ENCODE measurements at places on chromosomes 1 and 21.
A peak's percentile ranks its signal among the peaks of the same experiment; 100 is the strongest.

- DNase-seq: no peak
Measured at GRCh38 chr1:102952400-102952799, 155.9 kb downstream of the COL11A1 start.

- no peak for DNase-seq
Measured at GRCh38 chr1:32816676-32817158, 441 bp downstream of the YARS1 start.

DNA sequence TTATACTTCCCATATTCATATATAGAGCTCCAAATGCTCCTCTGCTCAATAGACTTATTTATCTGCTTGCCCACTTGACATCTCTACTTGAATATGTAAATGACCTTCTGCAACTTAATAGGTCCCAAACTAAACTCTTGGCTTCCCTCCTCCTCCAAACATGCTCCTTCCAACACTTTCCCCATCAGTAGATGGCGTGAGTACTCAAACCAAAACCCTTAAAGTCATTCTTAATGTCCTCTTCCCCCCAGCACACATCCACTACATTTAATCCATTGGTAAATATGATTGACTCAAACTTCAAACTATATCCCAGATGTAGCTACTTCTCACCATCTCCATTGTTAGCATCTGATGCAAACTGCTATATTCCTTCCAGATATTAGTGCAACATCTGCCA is 48.5 kb upstream of the PBX1 start:
- DNase-seq: no peak

- DNase-seq: no peak
Measured at GRCh38 chr1:230861970-230862595, 6.2 kb downstream of the C1orf198 start.

GRCh38 chr1:200909757-200910239 is 15.1 kb downstream of the INAVA start:
- DNase-seq: no peak

- DNase-seq: no peak
Measured at GRCh38 chr21:44723177-44724131, 12.1 kb upstream of the TSPEAR start.

DNA sequence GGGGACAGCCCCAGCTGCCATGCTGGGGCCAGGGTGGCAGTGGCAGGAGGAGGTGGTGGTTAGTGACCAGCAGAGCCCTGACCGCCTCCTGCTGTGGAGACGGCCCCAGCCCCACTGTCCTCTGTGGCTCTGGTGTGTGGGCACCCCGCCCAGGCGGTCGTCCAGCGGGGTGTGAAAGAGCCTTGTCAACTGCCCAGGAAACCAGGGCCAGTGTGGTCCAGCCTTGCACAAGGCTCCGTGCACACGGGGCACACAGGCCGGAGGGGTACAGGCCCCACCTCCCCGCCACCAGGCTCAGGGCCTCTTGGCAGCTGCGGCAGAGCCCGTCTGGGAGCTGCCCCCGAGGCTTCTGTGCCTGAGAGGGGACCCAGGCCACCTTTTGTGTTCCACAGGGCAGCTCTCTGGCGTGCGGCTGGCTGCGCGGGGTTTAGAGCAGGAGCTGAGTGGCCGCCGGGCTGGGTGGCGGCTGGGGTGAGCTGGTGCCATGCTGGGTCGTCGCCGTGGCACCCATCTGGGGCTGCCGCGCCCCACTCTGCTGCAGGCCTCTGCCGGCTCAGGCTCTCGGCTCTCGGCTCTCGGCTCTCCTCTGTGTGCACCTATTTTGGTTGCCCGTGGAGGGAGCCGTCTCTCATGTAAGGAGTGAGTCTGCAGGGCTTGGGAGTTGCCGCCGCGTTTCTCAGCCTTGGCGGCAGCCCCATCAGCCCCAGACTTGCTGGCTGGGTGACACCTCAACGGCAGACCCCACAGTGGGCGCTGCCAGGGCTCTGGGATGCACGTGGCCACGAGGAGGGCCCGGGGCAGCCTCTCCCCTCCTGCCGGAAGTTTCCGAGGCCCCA is 36.1 kb downstream of the SLX9 start:
- no peak for DNase-seq

- no peak for DNase-seq
Measured at GRCh38 chr1:77858725-77859124, 29.7 kb upstream of the NEXN start.

GRCh38 chr1:167936068-167936929 is at the start of gene DCAF6:
Gene DCAF6 (plus strand): TSS chr1:167936683. CDS start chr1:167936912, 229 bp downstream.
- peak; percentile 87 for DNase-seq

GRCh38 chr1:93061895-93062792 is 16.9 kb upstream of the MTF2 start:
- peak; percentile 35 for DNase-seq

GRCh38 chr1:32516402-32516801 is 22.8 kb upstream of the ZBTB8A start:
- no peak for DNase-seq

DNA sequence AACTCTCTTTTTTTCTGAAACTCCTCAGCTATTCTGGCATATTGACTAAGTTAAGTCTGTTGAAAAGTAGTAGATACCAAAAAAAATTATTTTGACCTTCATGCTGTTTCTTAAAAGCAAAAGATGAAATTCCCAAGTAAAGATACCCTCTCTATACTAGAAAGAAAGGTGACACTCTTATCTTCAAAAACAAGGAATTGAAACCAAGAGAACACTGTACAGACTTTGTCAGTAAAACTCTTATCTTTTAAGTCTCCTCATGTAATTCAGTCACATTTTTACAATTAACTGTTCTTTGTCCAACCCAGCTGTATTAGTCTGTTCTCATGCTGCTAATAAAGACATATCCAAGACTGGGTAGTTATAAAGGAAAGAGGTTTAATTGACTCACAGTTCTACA is 496.2 kb downstream of the LTN1 start:
- DNase-seq: no peak

- DNase-seq: no peak
Measured at GRCh38 chr21:43626390-43626789, 32.9 kb downstream of the HSF2BP start.

- DNase-seq: no peak
Measured at GRCh38 chr1:223700942-223701637, 11.2 kb upstream of the CAPN2 start.

DNA sequence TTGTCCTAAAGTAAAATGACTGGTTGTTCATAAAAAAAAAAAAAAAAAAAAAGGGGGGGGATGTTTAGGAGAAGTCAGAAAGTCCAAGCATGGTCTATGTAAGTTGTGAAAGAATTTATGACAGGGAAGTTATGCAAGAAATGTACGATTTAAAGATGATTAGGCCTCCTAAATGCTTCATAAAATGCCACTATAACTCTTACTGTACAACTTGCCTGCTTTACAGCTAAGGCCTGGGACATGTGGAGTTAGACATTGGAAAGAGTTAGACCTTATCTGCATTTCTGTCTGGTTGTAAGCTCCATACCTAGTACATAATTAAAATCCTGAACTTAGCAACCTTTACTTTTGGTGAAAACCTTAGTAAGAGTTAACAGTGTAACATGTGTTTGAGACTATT is 150.0 kb downstream of the TPR start:
- DNase-seq: no peak

GRCh38 chr1:27084107-27084506 is 70.8 kb downstream of the SLC9A1 start:
- DNase-seq: no peak

- DNase-seq: no peak
Measured at GRCh38 chr1:40650075-40650474, 15.4 kb downstream of the RIMS3 start.

GRCh38 chr1:31012210-31012924 is 53.1 kb downstream of the PUM1 start:
- DNase-seq: no peak

DNA sequence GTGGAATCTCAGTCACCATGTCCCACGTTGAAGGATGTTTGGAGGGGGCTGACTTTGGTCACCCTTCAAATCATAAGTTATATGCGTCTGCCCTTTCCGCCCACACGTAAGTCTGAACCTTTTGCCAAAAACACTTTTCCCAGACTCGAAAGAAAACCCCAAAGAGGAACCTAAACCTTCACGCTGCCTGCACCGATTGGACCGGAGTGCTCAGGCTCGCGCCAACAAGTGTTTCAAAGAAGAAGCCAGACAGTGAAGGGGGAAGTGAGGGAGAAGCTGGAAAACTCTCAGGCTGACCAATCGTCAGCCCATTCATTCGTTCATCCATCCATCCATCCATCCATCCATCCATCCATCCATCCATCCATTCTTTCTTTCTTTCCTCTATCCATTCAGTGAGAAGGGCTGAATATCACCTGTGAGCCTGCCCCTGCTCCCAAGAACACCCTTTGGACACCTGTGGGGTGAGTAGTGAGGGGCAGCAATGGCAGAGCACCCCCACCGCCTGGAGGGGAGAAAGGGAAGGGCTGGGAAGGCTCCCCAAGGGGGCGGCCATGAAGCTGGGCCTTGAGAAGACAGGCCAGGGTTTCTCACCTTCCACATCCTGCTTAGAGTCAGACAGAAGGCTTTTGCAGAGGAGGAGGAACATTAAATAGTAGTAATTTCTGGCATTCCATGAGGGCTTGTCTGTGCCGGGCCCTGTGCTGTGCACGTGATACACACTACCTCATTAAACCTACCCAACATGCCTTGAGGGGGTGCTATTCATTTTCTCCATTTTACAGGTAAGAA is 27.1 kb upstream of the RUNX3 start:
- DNase-seq: no peak

- DNase-seq: no peak
Measured at GRCh38 chr1:73635021-73635420, 563.0 kb downstream of the LRRIQ3 start.

GRCh38 chr1:201708085-201708512 is 120.9 kb upstream of the IPO9 start:
- no peak for DNase-seq

DNA sequence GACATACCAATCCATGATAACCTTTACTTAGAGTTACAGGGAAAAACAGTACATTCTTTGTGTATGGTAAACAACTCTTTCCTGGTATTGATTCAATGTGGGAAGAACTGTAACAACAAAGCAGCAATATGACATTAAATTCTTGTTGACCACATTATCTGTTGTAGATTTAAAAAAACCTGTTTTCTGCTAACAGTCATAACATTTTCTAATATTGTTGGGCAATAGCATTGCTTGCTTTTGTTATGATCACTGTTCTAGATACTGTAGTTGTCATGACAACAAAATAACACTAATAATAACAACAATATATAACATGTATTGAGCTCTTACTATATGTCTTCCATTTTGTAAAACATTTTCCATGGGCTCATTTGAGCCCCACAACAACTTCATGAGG is 54.2 kb downstream of the PDE4B start:
- no peak for DNase-seq

DNA sequence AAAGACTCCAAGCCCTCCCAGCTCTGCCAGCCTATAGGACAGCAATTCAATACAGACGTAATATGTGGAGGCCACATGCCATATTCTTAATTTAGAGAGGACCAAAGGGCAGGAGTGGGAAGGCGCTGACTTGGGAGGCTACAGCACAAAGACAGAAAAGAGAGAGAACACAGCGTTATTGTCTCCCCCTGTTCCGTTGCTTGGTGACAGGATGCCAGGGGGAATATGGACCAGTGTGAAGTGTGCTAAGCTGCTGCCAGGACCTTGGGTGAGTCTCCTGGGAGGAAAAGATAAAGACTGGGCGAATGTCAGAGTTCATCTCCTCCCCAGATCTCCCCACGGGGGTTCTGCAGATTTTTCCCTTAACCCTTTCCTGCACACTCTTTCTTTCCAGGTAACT is 102.1 kb upstream of the ADAR start:
- DNase-seq: no peak

- DNase-seq: no peak
Measured at GRCh38 chr1:70204139-70204538, 1.2 kb downstream of the LRRC40 start.

DNA sequence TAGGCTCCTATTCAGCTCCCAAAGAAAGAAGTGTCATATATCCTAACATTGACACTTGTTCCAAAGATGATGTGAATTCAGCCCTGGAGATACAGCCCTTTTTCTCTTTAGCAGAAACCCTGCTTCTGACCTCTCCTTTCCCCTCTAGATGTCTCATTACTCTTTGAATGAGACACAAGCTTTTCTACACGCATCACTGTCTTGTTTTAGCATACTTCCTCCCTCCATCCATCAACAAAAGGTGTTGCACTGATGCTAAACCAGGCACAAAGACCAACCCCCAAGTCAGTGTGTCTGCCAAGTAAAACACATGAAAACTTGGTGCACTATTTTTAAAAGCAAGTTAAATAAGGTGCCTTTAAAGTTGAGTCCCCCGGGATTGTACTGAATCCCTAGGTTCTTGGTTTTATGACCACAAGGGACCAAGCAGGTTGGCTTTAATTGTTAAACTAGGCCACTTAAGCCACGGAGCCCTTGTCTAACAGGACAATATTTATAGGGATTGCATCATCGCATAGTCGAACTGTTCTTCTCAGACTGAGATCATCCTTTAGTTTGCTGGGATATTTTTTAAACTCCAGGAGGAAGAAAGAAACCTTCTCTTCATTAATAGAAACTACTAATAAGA is 101.0 kb upstream of the GUCA2B start:
- no peak for DNase-seq

- DNase-seq: no peak
Measured at GRCh38 chr1:5428351-5428750, 563.9 kb downstream of the NPHP4 start.

GRCh38 chr1:52629325-52629643 is 3.7 kb upstream of the SHISAL2A start:
- no peak for DNase-seq

DNA sequence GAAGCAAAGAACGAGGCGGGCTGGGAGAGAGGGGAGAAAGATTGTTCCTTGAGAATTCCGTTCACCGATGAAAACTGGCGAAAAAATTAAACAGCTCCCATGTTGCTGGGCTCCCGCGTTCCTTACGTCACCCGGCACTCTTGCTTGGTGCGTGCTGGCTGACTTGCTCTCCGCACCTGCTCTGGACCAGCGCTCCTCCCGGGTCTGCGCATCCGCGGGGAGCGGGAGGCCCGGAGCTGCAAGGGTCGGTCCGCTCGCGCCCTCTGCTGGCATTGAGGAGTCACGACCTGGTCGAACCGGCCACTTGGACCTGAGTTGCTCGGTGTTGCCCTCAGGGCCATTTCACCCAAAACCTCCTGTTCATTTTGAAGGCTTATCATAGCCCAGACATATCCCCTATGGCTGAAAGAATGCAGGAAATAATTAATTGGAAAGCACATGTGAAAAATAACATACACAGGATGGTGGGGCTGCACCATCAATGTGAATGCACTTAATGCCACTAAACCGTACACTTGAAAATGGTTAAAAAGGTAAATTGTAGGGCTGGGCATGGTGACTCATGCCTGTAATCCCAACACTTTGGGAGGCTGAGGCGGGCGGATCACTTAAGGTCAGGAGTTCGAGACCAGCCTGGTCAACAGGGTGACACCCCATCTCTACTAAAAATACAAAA is 98.9 kb upstream of the BACE2 start:
- DNase-seq: peak; percentile 51

DNA sequence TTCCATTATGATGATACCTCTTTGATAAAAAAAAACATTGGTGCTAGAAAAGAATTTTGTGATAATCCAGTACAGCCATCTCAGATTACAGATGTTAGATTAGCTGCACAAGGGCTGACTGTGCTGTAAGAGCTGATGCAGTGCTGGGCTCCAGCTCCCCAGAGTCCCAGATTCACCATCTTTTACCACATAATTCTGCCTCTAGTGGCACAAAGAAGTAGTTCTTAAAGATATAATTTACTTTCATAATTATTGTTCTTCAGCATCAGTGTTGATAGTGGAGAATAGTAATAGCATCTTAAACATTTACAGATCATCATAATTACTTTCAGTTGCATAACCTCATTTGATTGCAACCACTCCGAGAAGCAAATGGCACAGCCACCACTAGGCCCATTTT is 262.1 kb downstream of the BRINP2 start:
- DNase-seq: no peak

GRCh38 chr1:166597516-166597915 is 241.8 kb upstream of the POGK start:
- DNase-seq: no peak

GRCh38 chr1:208935517-208936187 is 647.9 kb upstream of the CAMK1G start:
- no peak for DNase-seq

Data from stimulated activated CD4-positive, alpha-beta T cell treated with anti-CD3 and anti-CD28 coated beads, TNF-alpha, amount 100 ng/mL, for 48 hours (primary cell).